Naive B cell (primary cell): ENCODE measurements at places on chromosomes 1 and 21.
A peak's percentile ranks its signal among the peaks of the same experiment; 100 is the strongest.

DNA sequence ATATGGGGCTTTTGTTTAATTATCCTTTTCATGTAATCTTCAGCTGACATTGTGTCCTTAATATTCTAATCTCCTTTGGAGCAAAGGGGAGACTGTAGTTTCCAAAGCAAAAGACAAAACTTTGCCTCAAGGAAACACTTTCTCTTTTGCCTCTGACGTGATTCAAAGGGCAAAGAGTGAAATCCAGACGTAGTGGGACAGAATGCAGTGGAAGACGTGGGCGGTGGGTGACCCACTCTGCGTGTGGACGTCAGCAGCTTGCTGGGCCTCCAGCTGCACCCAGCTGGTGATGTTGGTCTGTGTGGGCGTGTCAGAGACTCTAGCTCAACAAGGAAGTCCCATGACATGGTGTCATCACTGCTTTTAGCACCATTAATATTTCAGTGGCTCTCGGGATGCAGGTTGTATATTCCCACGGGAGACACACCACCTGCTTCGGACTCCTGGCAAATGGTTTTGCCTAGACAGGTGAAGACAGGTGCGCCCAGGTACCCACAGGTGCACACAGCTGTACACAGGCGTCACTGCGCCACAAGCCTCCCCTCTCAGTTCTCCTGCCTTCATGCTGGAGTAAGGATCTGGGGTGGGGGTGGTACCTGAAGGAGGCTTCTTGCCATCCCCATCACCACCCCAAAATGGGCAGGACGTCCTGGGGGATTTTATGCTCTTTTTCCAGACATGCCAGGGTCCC is 292.1 kb upstream of the VAMP3 start:
- DNase-seq: no peak

DNA sequence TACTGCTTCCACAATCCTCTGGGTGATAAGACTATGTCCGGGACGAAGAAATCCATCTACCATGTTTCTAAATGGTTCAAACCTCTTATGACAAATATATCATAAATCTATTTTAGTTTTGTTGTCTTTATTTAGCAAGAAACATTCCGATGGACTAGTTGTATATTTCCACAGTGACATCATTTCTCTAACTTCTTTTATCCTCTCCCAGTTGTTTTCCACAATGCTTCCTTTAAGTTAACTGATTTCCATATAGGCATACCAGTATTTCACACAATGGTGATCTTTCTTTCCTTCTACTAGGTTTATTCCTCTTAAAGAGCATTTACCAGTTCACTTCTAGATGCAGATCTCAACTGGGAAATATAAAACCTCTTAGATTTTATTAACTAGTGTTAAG is 44.8 kb downstream of the USP1 start:
- DNase-seq: no peak

DNA sequence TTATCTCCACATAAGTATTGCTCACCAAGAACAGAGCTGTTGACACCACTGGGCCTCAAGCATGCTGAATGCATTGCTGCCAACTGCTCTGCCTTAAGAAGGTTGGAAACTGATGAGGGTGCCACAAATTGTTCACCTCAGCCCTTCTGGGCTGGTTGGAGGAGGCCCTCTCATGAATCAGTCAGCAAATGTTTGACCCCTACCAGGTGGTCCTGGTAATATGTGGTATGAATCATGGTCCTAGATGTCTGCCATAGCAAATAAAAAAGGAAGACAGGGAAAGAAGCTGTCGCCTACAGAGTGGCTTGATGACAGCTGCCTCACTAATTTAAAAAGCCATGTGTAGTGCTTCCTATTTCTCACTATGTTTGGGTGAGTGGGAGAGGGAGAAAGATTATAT is 12.2 kb downstream of the SPATA46 start:
- no peak for DNase-seq

DNA sequence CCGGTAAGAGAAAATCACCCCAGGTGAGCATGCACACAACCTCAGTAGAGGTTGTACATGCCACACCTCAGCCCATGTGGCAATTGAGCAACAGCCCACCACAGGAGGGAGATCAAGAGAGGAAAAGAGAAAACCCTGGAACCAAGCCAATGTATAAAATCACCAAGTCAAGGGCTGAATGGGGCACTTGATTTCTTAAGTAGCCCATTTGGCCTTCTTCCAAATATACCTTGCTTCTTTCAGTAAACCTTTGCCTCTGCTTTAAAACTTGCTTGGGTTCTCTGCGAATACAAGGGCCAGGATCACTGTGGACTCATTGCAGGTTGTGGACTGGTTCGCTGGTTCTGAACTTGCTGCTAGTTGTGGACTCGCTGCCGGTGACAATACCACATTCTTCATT is 1814.0 kb downstream of the PLA2G4A start:
- no peak for DNase-seq

DNA sequence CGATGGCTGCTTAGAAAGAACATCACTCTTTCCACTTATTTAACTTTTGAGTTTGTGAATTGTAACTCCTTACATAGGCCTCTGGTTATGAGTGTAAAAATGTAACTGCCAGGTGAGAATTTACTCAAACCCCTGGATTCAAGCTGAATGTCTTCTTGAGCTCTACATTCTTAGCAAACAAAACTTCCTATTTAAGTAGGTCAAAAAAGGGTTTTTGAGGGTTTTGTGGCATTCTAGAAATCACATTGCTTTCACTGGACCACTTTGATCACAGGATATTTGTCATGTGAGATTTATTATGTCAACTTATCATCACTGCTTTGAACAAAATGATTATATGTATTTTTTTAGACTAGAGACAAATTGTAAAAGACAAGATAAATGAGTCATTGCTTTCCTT is 5.7 kb downstream of the IL23R start:
- DNase-seq: no peak

DNA sequence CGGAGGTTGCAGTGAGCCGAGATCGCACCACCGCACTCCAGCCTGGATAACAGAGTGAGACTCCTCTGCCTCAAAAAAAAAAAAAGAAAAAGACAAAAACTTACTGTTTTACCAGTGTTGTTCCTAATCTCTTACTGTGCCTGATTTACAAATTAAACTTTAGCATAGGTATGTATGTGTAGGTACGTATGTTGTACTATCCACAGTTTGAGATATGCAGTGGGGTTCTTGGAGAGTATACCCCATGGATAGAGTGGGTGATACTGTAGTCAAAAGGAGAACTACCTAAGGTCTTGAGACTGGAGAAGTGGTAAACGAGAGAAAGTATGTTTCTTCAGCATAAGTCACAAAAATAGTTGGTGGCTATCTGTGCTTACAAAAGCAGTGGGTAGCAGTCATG is 38.6 kb downstream of the RNF11 start:
- DNase-seq: no peak

- peak; percentile 59 for DNase-seq
Measured at GRCh38 chr1:228664399-228664914, 70.8 kb upstream of the RHOU start.

- no peak for DNase-seq
Measured at GRCh38 chr1:27132624-27133023, 22.3 kb downstream of the SLC9A1 start.

DNA sequence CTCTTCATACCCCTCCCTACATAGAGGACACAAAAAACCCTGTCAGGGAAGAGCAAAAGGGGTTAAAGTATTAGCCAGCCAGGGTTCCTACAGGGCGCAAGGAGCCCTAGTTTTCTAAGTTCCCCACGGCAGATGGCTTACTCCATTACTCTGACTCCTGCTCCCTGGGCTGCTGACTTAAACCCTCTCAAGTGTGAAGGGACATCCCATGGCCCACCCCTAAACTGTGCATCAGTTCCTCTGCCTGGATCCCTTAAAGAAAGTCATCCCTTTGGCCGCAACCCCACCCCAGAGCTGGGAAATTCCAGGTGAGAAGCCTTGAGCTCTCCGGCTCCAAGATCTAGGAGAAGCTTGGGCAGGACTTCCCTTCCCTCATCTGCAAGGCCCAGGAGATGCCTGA is 236.0 kb downstream of the TOMM20 start:
- no peak for DNase-seq

GRCh38 chr1:161267321-161267720 is 8.8 kb downstream of the PCP4L1 start:
- no peak for DNase-seq

DNA sequence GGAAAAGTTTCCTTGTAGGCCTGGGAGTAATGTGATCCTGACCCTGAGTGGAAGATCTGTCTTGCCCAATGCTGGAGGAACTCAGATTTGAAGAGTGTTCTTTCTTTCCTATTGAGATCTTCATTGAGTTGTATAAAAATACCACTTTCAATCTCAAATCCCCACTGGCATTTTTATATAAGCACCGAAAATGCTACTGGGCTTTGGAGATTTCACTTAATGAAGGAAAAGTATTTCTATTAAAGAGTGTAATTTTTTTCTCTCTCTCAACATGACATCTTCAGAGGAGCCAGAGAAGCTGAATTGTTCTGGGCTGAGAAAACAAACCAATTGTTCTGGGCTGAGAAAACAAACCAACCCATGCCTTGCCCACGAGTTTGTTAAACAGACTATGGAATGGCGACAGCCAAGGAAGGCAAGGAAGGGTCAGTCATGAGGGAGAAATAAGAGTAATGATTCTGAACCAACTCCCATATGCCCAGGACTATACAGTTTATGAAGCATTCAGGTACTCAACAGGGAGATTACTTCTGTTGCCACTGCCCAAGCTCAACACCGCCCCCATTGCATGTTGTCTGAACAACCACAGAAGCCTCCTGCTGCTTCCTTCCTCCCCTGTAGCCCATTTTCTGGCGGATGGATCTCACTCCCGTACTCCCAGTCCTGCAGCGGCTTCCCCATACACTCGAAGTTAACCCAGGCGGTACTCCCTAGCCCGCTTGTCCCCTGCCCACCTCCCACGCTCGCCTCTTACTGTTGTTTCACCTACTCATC is 103.2 kb downstream of the BEND5 start:
- no peak for DNase-seq

DNA sequence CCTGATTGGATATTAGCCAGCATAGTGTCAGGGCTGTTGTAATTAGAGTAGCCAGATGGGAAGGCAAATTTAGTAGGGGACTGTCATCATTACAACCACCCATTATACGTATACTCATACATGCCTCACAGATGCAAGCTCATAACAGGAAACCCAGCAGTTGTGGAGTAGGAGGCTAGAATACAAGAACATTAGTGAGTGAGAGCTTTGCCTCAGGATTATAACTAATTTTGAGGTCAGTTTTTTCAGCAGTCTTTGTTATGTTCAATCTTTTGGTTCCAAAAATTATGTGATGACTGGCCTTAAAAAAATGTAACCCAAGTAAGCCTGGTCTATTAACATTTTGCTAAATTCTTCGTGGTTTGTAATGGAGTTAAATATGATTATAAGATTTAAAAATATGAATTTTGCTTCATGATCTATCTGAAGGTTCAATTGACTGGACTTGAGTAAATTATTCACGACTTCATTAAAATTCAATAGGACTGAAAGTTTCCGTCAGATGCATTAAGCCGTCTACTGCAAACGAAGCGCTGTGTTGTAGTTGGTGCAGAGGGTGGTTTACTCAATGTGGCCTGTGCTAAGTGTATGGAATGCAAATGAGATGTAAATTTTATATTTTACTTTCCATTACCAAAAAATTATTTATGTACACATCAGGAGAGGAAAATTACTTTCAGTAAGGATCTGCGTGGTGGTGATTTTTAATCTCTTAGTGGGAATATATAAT is 48.8 kb downstream of the KCNK1 start:
- no peak for DNase-seq

GRCh38 chr1:116537040-116537831 is 33.6 kb downstream of the CD58 start:
- no peak for DNase-seq

DNA sequence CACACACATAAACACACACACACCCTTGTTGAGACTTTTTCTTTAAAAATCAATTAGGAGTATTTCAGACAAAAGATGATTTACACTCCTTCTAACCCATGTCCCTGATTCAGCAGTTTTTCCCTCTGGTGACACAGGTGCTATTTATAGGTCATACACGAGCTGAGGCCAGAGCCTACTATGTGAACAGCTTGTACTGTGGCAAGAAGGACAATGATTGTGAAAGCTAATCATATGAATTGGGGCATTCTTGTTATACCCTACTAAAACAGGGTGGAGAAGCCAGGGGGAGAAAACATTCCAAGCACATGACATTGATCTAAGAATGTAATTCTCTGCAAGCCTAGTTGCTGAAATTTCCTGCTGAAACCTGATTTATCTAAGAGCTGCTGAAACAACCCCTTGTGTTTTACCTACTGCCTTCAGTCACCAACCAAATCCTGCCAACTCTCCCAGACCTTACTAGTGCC is 60.3 kb downstream of the XCL1 start:
- DNase-seq: no peak

- DNase-seq: no peak
Measured at GRCh38 chr1:184359909-184360308, 26.9 kb upstream of the C1orf21 start.

GRCh38 chr1:8089535-8090228 is 63.6 kb upstream of the ERRFI1 start:
- no peak for DNase-seq

GRCh38 chr1:8021676-8022266 is 4.3 kb downstream of the ERRFI1 start:
- DNase-seq: no peak

- no peak for DNase-seq
Measured at GRCh38 chr1:222653178-222653827, 35.4 kb downstream of the MIA3 start.

DNA sequence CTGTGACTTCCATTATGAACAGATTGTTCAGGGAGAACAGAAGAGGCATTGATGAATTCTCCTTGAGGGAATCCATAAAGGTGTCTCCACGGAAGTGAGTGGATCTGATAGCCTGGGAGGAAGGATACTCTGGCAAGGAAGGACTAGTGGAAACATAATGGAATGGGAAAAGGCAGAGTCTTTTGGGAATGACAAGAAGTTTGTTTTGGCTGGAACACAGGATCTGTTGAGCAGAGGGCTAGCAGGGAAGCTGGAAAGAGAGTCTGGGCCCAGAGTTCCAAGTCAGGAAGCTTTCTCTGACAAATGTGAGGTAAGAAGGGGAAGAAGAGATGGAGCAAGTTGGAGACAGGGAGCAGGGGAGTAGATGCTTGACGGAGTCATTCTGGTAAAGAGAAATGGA is 8.1 kb downstream of the ADAMTS5 start:
- DNase-seq: no peak

GRCh38 chr1:36989241-36989640 is 45.1 kb downstream of the GRIK3 start:
- no peak for DNase-seq

- DNase-seq: no peak
Measured at GRCh38 chr1:164613176-164613575, 54.2 kb downstream of the PBX1 start.

DNA sequence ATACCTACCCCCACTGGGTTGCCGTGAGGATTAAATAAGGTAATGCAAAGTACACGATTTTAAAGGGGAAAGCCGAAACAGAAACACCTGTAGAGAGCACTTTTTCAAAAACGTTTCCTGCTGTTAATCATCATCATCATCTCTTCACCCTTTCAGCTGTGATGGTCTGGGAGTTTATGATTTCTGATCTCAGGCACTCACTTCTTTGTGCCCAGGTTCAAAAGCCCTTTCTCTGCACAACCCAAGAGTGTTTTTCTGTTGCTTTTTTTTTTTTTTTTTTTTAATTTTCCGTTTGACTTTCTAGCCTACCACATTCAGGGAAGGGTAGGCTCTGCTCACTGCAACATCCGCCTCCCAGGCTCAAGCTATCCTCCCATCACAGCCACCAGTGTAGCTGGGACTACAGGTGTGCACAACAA is 936 bp upstream of the UBXN11 start:
- no peak for DNase-seq
